ENCODE measurements at places on chromosomes 1 and 21. TPM values are rescaled to one million over a fixed set of nuclear protein-coding genes. Genes with fewer than 3 reads are reported as not detected.

Gene MIXL1
- total RNA-seq: not detected

Gene DDI2
- total RNA-seq: 46.2 TPM

Gene DLGAP3
- total RNA-seq: 1.5 TPM

Gene AQP10
- not detected for total RNA-seq

Gene LDLRAD2
- total RNA-seq: not detected

Data from CD4-positive, alpha-beta memory T cell (primary cell).